ENCODE measurements at places on chromosomes 16 and 17.

- DNase-seq: no peak
Observed at GRCh38 chr16:48161906-48162305, 6.1 kb upstream of the ABCC12 start.

GRCh38 chr17:43966276-43966675, 12.5 kb upstream of the PYY start:
- DNase-seq: no peak

DNA sequence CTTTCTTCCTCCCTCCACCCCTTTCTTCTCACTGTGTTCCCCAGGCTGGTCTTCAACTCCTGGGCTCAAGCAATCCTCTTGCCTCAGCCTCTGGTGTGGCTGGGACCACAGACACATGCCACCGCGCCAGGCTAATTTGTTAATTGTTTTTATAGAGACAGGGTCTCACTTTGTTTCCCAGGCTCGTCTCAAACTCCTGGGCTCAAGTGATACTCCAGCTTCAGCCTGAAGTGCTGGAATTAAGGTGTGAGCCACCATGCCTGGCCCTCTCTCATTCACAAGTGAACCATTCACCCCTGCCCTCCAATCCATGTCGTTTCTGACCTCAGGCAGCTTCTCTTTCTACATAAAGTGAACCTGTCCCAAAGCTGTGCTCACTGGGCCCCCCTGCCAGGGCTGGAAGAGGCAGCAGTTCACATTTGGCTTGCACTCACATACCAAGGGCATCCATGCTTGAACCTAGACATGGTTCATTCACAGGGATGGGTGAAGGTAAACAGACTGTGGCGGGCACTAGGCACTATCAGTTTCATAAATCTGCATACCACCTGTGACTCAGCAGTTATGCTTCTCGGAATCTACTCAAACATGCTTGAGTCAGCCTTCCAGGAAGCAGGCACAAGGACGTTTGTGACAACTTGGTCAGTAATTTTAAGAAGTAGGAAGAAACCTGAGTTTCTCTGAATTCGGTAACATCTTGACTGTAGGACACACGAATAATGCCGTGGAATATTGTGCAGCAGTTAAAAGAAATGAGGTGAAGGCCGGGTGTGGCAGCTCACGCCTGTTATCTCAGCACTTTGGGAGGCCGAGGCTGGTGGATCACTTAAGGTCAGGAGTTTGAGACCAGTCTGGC, 6.0 kb upstream of the RNF213 start:
- DNase-seq: no peak

- DNase-seq: no peak
Observed at GRCh38 chr16:1788708-1789100, 4.8 kb downstream of the IGFALS start.

DNA sequence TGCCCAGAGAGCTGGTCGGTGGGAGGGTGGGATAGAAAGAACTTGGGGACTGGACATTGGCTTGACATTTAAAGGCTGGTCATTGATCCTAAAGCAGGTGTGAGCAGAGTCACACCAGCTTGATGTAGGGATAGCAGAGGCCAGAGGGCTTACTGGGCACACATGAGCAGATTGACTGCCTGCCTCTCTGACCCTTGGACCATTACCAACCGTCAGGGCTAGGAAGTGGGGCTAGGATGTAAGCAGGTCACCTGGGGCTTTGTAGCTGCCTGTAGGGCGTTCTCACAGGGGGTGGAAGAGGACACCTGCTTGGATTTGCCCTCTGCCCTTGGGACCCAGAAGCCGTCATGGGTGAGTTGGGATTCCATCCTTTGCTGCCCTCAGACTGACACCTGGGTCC, 11.1 kb upstream of the SMPD3 start:
- no peak for DNase-seq

GRCh38 chr16:86974120-86974519, 343.1 kb downstream of the C16orf95 start:
- no peak for DNase-seq

- no peak for DNase-seq
Observed at GRCh38 chr17:55756689-55757088, 5.8 kb downstream of the PCTP start.

GRCh38 chr17:82734987-82735866, at the start of gene FN3K:
FN3K (plus strand) TSS chr17:82735615; CDS start chr17:82735637, 22 bp downstream.
- peak; percentile 83 for DNase-seq

DNA sequence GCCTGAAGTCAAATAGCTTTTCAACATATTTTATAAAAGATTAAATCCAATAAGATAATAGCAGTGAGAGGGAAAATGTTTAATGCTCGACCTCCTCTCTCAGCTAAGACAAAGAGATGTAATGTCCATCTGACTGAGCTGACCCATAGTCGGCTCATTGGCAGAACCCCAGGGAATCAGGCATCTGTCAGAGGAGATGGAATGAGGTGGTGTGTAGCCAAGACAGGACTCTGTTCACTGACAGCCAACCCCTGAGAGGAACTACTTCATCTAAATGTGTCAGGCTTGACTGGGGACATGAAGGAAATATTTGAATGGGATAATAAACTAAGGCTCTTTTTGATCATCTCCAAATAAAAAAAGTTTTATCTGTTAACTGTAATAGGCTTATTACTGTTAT, 188.0 kb downstream of the CDH11 start:
- DNase-seq: peak; percentile 44

- no peak for DNase-seq
Observed at GRCh38 chr16:84806256-84806889, 13.4 kb upstream of the CRISPLD2 start.

- peak; percentile 40 for DNase-seq
Observed at GRCh38 chr16:49921791-49922456, 66.0 kb upstream of the ZNF423 start.

DNA sequence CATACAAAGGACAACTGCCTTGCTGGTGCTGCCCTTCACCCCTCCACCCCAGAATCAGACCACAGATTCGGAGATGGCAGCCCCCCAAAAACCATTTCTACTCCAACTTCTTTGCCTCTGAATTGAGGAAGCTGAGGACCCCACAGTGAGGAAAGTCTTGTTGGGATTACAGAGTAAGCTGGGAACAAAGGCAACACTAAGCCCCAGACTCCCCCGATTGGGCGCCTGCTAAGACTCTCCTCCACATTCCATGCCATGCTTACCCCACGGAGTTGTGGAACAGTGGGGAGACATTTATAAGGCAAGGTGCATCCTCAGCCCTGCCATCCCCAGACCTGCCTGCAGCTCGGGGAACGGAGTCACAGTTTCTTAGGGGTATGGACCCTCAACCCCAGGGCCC, 1.9 kb downstream of the GIT1 start:
- DNase-seq: no peak

GRCh38 chr16:25107466-25107792, 4.1 kb upstream of the LCMT1 start:
- no peak for DNase-seq

- DNase-seq: no peak
Observed at GRCh38 chr16:536746-537145, 9.2 kb downstream of the CAPN15 start.

- DNase-seq: no peak
Observed at GRCh38 chr17:48672340-48672739, 46.2 kb upstream of the HOXB9 start.

GRCh38 chr17:74011966-74012365, 191.5 kb upstream of the RPL38 start:
- no peak for DNase-seq

DNA sequence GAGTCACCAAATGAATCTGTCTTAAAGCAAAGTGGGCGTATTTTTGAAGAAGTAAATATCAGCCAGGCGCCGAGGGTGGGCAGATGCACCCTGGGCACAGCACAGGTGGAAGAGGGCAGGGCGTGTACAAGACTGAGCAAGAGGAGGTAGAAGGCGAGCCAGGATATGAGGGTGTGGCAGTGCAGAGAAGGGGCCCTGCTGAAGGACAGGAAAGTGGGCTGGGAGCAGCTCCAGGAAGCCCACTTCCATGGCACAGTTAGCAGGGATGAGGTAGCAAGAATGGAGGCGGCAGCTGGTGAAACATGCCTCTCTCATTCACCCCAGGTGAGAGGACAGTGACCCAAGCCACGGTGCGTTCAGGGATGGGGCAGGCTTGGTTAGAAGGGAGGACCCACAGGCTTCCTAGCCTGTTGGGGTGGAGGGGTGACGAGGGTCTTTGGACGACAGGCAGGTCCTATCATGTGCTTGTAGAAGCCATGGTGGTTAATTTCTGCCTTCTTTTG, 149.3 kb downstream of the CLEC16A start:
- no peak for DNase-seq

- no peak for DNase-seq
Observed at GRCh38 chr17:1746975-1747543, 4.4 kb downstream of the SERPINF2 start.

DNA sequence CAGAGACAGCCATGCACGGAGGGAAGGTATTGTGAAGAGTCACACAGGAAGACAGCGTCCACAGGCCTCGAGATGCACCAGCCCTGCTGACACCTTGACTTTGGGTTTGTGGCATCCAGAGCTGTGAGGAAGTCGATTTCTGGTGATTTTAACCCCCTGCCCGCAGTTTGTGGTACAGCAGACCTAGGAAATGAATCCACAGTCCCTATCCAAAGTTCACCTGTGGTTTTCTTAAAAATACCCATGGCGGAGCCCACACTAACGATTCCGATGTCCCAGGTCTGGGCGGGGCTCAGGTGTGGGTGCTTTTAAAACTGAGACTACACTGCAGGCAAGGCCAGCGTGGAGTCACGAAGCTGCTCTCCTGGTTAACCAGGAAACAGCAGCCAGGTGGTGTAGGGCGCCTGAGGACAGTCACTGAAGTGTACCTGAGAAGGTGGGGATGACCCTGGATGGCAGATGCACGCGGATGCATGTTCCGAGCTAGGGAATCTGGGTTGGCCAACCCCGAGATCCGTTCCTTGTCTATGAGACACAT, 14.4 kb upstream of the MEAK7 start:
- no peak for DNase-seq

- no peak for DNase-seq
Observed at GRCh38 chr17:17540935-17541639, 44.9 kb upstream of the RASD1 start.

DNA sequence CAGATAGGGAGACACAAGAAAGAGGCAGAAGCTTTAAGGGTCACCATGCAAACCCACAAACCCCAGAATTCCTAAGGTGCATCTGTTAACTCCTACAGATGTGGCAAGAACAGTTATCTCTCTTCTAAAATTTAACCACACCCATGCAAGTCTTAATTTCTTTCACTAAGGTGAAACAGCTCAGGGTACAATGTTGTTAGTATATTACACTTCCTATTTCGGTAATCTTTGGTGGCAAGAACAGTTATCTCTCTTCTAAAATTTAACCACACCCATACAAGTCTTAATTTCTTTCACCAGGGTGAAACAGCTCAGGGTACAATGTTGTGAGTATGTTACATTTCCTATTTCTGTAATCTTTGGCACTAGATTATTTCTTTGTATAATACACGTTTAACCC, 6.6 kb downstream of the CCL23 start:
- DNase-seq: no peak

DNA sequence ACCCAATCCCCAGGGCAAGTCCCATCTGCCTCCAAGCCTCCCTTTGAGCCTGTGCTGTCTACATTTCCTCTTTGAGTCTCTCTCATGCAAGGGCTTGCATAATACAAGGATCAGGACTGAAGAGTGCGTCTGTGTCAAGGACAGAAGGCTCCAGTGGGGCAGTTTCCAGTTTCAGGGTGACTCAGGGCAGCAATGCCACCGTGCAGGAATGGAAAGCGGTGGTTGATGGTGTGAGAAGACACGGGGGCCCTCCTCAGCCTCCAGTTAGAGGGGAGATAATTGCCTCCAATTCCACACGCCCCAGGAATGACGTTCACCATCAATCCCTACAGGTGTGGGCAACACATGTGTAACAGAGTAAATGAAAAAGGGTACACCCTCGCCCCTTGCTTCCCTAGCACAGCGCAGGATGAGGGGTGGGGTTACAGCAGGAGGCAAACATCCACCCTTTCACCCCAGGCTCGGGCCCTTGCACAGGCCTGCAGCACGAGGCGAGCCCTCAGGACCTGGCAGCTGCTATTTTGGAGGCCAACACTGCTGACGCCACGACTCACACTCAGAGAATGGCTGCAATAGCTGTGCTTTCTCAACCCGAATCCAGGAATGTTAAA, 24.8 kb upstream of the SLC25A19 start:
- DNase-seq: no peak

DNA sequence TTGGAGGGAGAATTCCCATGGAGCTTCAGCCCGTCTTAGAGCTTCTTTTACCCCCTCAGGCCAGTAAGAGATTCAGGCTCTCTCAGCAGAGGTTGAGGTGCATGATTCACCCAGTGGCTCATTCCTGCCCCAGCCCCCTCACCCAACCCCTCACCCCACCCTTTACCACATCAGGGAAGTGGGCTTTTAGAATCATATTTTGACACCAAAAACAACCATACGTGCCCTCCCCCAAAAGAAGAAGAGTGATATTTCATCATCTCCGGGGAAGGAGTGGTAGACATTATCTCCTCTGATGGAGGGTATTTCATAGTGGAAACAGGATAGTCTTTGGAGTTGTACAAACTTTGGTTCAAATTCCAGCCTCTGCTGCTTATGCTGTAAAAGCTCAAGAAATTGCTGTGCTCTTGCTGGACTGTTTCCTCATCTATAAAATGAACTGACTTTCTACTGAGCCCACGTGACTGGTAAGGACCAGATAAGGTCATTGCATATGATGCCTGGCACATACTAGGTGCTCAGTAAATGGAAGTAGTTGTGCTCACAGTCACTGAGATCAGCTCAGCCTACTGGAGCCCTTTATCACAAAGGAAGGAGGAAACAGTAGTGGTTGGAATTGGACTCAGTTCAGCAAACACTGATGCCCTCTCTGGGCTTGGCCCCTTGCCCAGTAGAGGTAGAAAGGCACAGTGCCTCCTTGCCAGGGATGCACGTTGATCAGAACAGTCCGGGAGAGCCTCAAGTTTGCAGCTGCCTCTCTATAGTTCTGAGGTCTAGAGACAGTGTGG, 18.3 kb upstream of the CCL5 start:
- no peak for DNase-seq

- no peak for DNase-seq
Observed at GRCh38 chr16:72149676-72150464, 22.1 kb downstream of the PMFBP1 start.

DNA sequence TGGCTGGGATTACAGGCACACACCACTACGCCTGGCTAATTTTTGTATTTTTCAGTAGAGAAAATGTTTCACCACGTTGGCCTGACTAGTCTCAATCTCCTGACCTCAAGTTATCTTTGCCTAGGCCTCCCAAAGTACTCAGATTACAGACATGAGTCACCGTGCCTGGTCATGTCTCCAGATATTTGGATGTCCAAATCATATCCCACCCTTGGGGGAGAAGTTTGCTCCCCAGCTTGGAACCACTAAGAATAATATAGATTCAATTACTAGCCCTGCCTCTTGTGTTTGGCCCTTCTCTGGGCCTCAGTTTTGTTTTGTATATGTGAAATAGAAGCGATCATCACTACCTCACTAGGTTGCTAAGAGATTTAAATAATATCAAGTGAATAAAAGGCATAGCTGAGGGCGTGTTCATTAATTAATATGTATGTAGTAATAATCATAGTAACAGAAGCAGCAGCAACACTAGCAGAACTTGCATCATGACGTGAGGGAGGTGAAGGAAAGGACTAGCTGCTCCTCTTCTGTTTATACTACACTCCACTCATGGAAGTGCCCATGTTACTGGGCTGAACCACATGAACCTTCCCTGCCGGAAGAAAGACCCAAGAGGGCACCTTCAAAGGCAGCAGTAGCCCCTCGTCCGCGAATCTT, 253.6 kb upstream of the XYLT1 start:
- no peak for DNase-seq
